ENCODE measurements at places on chromosomes 6 and 20.

DNA sequence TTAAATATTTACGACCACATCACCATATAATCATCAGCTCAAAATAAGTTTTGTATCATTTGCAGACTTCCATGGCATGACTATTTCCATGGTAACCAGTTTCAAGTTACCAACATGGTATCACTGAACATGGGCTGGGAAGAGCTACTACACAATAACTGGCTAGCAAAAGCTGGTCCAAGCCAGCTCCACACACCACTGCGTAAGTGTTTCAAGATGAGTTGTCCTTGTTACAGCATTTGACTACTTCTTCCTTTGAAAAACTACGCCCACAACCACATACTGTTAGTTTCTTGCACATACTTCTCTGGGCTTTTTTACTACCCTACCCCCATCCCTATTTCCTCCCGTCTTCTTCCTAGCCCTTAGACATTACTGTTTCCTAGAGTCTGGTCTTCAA, 8.5 kb downstream of the CD164 start:
- DNase-seq: no peak

DNA sequence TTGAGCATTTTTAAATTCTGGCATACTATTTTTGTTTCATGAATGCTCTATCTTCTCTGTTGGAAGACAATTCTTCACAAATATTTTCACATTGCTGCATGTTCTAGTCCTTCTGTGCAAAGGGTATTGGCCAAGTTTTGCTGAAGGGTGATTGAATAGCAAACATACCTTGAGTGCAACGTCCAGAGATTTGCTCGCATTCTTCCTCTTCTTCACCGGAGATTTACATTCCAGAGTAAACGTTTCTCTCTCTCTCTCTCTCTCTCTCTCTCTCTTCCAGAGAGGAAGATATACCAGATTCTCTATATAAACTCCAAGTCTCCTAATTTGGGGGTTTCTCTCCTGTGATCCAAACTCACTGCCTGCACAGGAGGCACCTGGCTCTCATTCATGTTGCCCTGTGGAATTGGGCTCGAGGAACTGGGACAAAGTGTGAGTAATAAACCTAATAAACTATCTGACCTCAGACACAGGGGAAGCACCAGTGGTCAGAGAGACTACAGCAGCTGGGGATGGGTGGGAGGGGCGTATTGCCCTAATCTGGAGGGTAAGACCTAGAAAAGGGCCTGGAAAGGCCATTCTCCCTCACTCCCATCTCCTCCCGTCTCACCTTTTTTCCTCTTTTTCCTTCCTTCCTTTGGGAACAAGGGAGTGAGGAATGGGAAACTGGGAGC, 1.1 kb upstream of the TREML1 start:
- peak; percentile 44 for DNase-seq

GRCh38 chr6:149259753-149260152, 57.8 kb upstream of the TAB2 start:
- DNase-seq: no peak

DNA sequence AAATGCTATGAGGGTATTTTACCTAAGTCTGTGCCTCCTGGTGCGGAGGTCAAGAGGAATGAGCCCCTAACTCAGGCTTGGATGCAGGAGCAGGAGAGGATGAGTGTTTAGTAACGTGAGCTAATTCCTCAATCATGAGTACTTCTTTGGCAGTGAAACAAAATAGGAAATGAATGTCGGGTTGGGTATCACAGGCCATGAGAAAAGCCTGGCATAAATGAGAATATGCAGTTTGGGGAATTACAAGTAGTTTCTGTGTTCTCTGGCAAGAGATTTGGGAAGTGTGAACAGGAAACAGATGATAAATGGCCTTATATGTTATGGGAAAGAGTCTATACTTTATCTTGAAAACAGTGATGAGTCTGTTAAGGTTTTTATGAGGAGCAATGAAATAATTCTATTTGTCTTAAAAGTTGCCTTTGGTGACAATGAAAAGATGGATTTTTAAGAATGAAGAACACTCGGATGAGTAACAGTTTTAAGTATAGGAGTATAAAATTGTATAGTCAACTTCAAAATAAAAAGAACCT, 59.0 kb upstream of the RNF146 start:
- no peak for DNase-seq

DNA sequence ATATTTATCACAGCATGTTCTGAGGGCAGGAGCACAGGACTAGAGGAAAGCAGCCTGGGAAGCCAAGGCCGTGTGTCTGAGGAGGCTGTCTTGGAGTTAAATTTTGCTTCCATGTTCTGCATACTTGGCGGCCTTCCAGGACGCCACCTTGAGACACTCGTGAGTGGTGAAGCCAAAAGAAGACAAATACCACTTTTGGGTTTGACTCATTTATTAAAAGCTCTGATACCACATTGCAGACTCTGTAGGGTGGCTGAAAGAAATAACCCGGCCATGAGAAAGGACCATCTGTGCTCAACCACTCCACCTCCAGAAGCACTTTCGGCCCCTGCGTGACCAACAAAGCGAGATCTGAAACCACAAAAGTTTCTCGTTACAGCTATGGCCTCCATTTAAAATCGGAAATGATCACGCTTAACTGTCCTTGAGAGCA, 120.0 kb downstream of the TMEM242 start:
- no peak for DNase-seq

GRCh38 chr20:57156011-57156729, 110.3 kb downstream of the BMP7 start:
- DNase-seq: no peak

Measured in kidney glomerular epithelial cell (primary cell).